ENCODE measurements at places on chromosomes 4 and X.
A peak's percentile ranks its signal among the peaks of the same experiment; 100 is the strongest.

GRCh38 chr4:53005149-53005546 lies 143.0 kb downstream of the RASL11B start:
- DNase-seq = no peak

- DNase-seq = peak; percentile 85
These were observed 636 bp upstream of the EOLA1 start for GRCh38 chrX:149540131-149540620.

GRCh38 chrX:121761845-121762244 lies 714.4 kb downstream of the GLUD2 start:
- DNase-seq = no peak

DNA sequence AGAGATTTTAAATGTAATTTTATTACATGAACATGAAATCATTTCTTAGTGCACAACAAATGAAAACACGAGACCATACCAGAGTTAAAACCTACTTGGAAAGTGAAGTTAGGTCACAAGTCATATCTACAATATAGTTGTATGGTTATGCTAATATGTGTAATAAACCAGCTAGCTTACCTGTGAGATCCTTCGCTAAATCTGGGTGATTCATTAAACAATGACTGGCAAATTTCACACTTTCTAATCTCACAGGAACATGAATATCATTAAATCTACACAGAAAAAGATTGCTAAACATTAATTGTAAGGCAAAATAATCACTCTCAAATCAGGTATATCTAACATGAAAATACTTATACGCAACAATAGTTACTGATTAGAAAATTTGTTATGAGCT lies 67.6 kb downstream of the PDS5A start:
- DNase-seq = no peak

DNA sequence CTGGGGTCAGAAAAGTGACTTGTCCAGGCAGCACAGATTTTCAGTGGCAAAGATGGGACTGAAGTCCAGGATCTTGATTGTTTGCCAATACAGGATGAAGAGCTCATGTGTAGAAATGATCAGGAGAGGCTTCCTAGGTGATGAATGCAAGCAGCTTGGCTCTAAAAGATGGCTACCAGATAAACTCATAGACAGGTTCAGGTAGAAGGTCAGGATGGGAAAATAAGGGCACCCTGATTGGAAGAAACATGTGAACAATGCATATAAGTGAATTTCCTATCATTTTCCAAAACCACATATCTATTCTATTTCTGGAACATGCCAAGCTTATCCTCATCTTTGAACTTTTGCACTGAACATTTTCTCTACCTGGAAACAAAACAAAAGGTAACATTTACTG lies 87.7 kb downstream of the FAM13A start:
- no peak for DNase-seq

GRCh38 chr4:55078987-55079386 lies 46.4 kb downstream of the KDR start:
- no peak for DNase-seq

DNA sequence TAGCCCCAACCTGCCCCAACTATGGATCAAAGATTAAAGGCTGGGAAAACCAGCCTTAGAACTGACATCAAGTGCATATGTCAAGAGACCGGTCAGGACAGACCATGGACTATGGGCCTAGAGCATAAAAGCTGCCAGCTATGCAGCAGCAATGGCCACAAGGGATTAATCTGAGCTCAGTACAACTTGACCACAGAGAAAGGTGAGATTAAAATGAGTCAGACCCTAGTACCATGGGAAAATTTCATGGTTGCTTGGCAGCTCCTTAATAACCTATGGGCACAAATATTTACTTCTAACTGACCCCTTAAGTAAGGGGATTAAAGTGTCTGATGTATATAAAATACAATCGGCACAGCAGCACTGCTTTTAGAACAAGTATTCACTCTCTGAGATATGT lies 54.4 kb downstream of the CBR4 start:
- no peak for DNase-seq

DNA sequence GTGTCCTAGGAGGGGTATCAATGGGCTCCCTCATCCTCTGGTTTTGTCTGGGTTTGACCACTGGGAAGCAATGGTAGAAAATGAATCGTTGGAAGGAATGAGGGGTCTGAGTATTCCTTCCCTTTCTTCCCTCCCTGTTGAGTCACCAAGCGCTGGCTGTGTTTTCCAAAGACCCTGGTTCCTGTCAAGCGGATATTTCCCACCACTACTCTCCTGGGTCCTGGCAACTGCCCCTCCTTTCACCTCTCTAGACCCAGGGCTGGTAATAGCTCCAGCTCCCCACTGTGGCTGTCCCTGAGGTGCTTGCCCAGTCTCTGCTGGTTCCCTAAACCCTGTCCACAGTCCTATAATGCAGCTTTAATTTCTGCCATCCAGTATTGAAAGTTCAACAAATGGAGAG lies 22.2 kb downstream of the SMIM43 start:
- DNase-seq = no peak

- no peak for DNase-seq
These were observed 76.4 kb upstream of the F8A3 start for GRCh38 chrX:155534800-155535199.

GRCh38 chrX:74419864-74420195 lies 1.5 kb upstream of the SLC16A2 start:
- no peak for DNase-seq

- no peak for DNase-seq
These were observed 36.4 kb downstream of the TMEM150C start for GRCh38 chr4:82525307-82525911.

GRCh38 chr4:111494971-111495370 lies 650.3 kb upstream of the FAM241A start:
- DNase-seq = no peak

- no peak for DNase-seq
These were observed 3.7 kb downstream of the CRMP1 start for GRCh38 chr4:5889002-5889696.

DNA sequence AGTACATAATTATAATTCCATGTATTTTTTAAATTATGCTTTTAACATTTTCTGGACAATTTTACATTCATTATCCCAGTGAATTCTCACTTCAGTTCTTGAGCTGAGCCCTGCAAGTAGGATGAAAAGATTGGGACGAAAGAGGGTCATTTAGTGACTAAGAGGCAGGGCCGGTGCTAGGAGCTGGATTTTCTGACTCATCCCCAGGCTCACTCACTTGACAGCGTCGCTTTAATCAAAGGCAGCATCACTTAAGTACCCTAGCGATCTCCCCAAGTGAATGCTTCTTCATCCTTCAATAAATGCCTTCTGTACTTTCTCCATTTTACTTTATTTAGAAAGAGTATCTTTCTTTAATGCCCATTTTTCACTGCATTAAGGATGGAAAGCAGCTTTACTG lies 263.6 kb downstream of the HS3ST1 start:
- DNase-seq = no peak

- DNase-seq = no peak
These were observed 93.0 kb downstream of the HDAC8 start for GRCh38 chrX:72479324-72480274.

GRCh38 chr4:72846280-72847111 lies 223.0 kb downstream of the COX18 start:
- DNase-seq = peak; percentile 26

DNA sequence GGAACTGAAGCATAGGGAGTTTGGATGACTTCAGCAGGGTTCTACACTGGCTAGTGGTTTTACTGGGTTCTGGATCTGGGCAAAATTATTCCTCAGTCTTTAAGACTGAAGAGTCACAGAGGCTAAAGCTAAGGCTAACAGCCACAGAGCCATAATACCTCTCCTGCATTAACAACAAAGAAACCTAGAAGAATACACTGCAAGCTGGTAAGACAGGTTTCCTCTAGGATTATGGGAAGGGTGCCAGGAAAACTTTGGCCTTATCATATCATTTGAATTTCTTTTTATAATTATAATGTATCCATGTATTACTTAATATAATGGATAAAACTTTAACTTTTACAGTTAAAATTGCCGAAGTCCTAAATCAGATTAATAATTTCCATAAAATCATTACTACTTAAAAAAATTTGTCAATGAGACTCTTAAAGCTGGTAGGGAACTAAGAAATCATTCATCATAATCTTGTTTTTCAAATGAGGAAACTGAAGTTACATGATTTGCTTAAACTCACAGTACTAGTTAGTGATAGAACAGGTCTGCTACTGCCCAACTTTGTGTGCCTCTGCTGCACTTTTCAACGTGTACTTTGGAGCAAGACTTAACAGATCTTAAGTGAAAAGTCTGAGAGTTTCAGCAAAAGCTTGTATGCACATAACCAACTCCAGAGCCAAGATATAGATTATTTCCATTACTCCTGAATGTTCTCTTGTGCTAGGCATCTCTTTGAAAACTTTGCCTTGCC lies 24.2 kb upstream of the PGRMC2 start:
- no peak for DNase-seq

DNA sequence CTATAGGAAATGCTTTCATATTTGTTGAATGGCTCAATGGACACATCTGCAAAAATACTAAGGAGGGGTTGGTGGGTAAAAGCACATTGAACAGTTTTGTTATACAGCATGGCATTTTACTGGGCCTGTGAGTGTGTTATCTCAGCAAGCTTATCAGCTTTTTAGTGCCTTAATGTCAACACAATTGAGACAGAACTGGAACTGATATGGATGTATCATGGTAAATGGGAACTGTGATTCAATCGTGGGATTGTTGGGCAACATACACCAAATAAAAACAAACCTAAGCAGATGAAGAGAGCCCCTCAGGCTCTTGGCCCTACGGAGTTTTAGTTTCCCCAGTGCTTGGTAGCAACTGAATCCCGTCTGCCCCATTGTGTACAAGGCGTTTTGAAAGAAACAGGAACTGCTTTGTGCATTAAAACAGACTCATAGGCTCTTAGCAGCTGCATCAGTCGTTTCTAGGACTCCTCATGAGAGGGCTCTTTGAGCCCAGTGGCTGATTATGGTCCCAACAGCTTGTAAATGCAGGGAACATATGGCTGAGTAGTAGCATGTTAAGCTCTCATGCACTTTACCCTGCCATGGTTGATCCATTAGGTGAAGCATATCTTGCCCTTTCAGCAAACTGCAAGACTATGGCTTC lies 7.3 kb downstream of the GPR119 start:
- DNase-seq = peak; percentile 68

- no peak for DNase-seq
These were observed 12.9 kb downstream of the STIM2 start for GRCh38 chr4:26873391-26874026.

GRCh38 chr4:146311238-146311970 lies 97.1 kb downstream of the REELD1 start:
- DNase-seq = no peak

DNA sequence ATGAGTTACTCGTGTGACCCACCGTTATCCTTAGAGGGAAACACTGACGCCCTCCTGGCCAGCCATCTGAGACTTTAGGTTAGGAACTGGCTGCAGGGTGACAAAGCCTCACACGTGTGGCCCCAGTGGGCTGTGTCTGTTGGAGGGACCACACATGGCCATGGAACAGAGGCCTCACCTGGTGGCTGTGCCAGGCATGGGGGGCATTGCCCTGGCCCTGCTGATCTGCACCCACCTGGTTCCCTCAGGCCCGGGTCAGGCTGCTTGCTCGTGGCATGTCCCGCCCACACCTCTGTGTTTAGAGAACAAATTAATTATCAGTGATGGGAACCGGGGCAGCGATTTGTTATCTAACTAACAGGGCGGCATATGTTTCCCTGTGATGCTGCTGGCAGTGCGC lies 100.9 kb upstream of the PSAPL1 start:
- DNase-seq = no peak

GRCh38 chr4:102663073-102663472 lies 97.7 kb downstream of the MANBA start:
- DNase-seq = no peak

GRCh38 chr4:62912531-62912930 lies 1496.7 kb downstream of the TECRL start:
- peak; percentile 2 for DNase-seq

DNA sequence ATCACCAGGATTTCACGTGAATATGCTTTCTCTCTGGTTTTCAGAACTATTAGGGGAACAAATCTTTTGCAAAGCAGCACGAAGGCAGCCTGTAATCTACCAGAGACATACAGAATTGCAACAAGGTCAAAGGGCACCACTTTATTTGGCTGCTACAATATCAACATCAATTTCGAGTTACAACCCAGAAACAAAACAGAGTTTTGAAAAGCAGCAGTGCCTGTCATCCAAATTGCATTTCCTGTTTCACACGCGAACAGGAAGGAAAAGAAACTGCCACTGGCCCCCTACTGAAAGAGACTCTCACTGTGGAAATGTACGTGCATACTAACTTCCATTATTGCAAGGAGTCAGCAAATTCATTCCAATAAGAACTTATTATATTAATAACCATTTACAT lies 17.1 kb upstream of the C1QTNF7 start:
- no peak for DNase-seq

- DNase-seq = no peak
These were observed 1044.2 kb upstream of the FTHL17 start for GRCh38 chrX:32116047-32116446.

Measured in DMS153 (cell line).